ENCODE measurements at places on chromosomes 4 and X.

GRCh38 chr4:113901994-113902787, 77.3 kb downstream of the ARSJ start:
- no peak for DNase-seq

DNA sequence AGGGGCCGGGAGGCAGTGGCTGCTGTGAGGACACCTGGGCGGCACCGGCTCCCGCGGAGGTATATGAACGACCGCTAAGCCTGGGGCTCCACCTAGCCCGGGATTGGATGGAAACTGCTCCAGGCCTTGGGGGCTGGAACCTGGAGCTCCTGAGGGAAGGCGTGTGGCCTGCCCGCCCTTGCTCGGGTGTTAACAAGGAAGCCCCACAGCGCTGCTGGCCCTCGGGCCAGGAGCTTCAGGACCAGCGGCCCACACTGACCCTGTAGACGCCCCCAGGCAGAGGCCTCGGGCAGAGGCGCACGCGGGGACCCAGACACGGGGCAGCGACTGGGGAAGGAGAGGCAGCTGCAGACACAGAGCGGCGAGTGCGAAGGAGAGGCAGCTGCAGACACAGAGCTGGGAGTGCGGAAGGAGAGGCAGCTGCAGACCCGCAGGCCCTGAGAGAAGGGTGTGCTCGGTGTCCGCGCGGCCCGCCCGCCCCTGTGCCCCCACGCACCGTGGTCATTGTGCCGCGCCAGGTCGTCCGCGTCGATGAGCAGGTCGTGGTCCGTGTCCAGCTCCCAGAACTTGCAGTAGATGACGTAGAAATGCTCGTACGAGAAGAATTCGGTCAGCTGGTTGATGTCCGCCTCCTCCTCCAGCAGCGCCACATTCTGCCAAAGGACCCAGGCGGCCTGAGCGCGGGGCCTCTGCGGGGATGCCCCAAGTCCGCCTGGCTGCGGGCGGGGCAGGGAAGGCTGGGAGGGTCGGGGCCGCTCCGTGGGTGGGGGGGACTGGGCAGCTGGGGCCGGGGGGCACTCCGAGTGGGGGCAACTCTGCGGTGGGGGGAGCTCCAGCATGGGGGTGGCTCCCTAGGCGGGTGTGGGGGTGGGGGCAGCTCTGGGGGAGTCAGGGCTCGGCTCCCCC, 26.7 kb upstream of the GTPBP6 start:
- no peak for DNase-seq

GRCh38 chrX:148459343-148459742, 41.1 kb upstream of the AFF2 start:
- DNase-seq = no peak

DNA sequence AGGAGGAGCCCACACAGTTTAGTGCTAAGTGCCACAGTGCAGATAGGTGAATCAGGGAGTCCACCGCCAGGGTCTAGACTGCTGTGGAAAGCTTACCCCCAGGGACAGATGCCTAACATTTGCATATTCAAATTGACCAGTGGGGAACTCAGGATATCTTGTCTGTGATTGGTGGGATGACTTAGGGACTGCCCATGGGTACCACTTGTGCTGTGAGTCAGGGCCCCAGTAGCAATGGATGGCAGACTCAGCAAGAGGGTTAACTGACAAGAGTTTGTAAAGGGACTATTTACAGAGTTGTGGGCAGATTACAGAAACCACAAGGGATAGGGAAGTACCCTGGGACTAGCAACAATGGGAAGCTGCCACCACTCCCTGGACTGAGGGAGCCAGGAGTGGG, 282.1 kb downstream of the BCOR start:
- DNase-seq = no peak

DNA sequence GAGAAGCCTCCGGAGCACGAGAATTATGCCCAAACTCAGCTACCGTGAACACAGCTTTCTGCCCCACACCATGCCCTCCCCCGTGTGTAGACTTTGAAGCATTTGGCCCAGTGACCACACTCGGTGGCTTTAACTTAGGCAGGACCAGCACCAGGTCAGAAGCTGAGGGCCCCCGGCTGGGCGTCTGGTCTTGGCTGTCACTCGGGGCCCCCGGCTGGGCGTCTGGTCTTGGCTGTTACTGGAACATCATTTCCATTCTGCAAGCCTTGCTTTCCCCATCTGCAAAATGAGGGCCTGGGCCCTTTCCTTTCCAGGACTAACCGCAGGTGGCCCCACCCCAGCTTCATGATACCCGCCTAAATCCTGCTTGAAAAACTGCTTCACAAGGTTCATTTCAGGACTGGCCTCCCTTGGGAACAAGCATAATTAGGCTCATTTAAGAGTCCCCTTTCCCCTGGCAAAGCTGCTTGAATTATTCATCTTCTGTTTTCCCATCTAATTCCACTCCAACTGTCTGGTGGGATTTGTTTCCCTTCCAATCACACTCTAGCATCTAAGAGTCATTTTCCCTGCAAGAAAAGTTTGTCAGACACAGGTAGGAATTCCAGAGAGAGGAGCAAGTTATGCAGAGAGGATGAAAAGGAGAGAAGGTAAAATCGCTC, 82.5 kb downstream of the WFS1 start:
- no peak for DNase-seq

GRCh38 chr4:37279894-37280592, 35.5 kb downstream of the NWD2 start:
- no peak for DNase-seq

Data from fibroblast of the conjunctiva (primary cell).